ENCODE measurements at places on chromosomes 12 and 14.

GRCh38 chr12:120980800-120981368 is 2.5 kb downstream of the HNF1A start:
- DNase-seq = peak; percentile 55

DNA sequence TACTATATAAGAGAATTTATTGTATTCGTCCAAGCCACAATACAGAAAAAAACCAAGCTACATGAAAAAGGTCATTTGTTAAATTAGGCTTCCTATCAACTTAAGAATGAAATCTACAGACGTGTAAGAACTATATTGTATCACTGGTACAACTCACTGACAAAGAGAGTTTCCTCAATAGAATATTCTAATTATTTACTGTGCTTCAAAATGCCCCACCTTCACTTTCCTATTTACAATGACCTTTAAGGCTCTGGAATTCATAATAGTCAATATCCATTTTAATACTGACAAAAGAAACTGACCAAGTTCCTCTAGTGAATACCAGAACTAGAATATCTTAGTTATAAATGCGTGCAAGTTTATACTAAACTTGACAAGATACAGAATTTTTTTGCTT is 55.9 kb downstream of the C2CD5 start:
- no peak for DNase-seq

- DNase-seq = no peak
Measured at GRCh38 chr12:130922511-130922953, 31.2 kb upstream of the ADGRD1 start.

DNA sequence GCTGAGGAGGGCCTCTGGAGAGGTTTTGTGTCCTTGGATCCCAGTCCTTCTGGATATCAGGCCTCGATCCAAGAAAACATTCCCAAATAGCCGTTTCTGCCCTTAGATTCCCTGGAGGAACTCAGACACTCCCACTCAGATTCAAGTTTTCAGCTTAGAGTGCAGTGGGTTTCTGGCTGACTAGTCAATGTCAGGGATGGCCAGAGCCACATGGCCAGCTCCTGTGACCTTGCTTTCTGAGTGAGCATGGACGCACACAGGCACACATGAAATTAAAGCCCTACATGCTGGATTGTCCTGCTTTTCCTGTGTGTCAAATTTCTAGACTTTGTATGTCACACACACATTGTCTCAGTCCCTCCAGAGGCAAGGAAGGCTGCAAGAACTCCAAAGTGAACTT is 86.2 kb downstream of the TNFAIP2 start:
- DNase-seq = no peak

GRCh38 chr14:80523518-80524117 is 312.3 kb upstream of the DIO2 start:
- DNase-seq = no peak

- no peak for DNase-seq
Measured at GRCh38 chr12:30934811-30935210, 8.3 kb downstream of the TSPAN11 start.

DNA sequence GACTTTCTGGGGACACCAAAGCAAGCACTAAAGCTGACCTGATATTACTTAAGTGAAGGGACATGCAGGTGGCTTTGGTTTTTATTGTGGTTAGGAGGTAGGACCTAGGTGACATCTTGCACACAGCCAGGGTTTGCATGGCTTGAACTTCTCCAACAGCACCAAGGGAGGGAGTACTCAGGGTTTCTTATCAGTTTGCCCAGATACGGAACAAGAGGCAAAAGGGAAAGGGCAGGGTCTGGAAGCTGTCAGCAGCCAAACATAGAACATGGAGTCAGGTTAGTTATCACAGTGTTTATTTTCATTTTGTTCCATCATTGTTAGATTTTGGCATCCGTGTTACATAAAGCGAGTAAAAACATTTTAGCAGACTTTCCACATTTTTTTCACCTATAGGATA is 186.3 kb upstream of the CLEC14A start:
- DNase-seq = no peak

GRCh38 chr14:74407801-74408154 is 18.2 kb downstream of the SYNDIG1L start:
- no peak for DNase-seq

DNA sequence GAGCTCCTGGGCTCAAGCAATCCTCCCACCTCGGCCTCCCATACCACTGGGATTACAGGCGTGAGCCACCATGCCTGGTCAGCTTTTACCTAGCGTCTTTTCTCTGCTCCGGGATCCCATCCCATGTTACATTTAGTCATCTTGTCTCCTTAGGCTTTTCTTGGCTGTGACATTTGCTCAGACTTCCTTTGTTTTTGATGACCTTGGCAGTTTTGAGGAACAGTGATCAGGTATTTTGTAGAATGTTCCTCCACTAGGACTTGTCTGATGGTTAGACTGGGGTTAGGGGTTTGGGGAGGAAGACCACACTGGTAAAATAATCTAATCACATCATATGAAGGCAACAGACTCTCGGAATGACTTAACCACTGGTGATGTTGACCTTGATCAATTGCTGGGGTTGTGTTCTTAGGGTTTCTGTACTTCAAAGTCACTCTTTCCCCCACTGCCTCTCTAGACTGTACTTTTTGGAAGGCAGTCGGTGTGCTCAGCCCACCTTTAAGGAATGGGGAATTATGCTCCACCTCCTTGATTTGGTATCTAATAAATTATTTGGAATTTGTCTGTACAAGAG is 48.4 kb downstream of the RIN3 start:
- DNase-seq = no peak

- DNase-seq = no peak
Measured at GRCh38 chr12:42196723-42197603, 41.1 kb downstream of the YAF2 start.

DNA sequence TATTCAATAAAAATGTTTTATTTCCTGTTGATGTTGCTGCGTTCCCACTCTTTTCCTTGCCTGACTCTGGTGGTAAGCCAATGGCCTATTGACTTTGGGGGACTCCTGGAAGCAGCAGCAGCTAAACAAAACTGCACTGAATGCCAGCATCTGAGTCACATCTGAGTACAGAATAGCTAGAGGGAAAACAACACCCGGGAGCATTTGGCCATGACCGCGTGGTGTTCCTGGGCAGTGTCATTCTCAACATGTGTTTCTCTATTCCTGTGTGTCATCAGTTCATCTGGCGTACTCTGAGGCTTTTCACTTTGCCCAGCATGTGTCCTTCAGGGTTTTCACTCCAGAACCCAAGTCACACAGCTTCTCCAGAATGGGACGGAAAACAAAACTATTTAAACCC is 238.8 kb downstream of the PAWR start:
- no peak for DNase-seq

- no peak for DNase-seq
Measured at GRCh38 chr14:74584951-74585350, 27.1 kb downstream of the LTBP2 start.

GRCh38 chr12:10122689-10123088 is 7.3 kb downstream of the CLEC7A start:
- no peak for DNase-seq

DNA sequence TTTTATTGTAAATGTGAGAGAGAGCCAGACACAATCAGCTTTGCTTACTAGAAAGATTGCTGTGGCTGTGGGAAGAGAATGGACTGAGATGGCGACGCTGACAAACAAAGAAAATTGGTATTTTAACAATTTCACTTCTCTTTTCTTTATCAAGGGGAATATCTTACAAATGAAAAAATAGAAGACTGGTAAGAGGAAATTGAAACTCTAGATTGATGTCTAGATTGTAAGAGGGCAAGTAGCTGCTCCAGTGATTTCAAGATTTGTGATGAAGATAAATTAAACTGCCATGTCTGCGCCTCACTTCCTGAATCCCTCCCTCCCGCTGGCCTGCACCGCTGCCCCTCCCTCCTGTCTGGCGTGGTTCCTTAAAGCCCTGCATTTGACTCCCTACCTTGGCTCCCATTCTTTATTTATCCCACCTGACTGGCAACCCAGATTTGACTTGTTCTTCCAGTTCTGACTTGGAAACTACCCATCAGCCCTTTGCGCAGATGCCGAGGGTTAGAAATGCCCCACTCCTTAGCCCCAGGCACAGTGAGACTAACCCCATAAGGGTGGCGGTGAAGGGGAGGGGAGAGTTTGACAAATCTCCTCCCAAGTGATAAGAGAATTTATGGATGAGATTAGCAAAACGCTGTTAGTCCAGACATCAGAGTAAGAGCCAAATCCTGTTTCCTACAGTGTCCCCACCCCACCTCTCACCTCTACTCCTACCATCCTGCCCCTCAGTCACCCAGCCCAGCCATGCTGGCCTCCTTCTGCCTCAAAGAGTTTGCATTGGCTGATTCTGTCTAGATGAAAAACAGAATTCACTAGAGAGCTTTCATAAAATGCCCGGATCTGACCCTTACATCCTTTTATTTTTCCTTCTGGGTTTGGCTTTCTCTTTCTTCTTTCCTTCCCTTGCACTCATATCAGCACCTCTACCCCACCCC is 125.3 kb upstream of the ATF7IP start:
- peak; percentile 64 for DNase-seq

GRCh38 chr14:23951590-23952201 is 1.9 kb upstream of the DHRS4 start:
- DNase-seq = peak; percentile 83

DNA sequence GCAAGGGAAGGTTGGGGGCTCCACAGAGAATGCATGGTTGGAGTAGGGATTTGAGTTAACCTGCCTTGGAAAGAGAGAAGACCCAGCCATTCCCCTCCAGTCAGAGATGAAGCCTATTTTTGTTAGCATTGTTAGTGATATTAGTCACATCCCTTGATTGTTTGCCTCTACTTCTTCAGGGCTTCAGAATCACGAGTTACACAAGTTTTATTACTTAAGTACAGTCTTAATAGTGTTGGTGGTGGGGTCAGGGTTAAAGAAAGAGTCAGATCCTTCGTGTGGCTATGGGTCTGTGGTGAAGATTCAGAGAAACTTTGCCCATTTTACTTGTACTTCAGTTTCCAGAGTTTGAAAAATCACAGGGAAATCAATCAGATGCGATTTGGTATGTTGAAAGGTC is 363.1 kb downstream of the LRIG3 start:
- DNase-seq = no peak

DNA sequence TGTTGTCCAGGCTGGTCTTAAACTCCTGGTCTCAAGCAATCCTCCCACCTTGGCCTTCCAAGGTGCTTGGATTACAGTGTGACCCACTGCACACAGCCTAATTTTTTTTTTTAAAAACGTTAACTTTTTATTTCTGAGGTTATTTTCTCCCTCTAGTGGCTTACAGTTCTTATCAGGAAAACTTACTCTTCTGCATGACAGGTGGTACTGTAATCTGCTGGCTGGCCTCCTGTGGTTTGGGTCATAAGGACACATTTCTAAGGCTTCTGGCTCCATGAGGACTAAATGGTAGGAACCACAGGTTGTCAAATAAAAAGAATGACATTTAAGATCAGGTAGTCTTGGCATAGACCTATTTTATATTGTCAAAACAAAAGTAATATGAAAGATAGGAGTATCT is 7.7 kb upstream of the NCKAP1L start:
- DNase-seq = no peak

GRCh38 chr14:22026527-22026926 is 352.9 kb upstream of the OR4E1 start:
- DNase-seq = no peak

GRCh38 chr12:80299219-80299618 is 144.8 kb upstream of the PTPRQ start:
- no peak for DNase-seq

DNA sequence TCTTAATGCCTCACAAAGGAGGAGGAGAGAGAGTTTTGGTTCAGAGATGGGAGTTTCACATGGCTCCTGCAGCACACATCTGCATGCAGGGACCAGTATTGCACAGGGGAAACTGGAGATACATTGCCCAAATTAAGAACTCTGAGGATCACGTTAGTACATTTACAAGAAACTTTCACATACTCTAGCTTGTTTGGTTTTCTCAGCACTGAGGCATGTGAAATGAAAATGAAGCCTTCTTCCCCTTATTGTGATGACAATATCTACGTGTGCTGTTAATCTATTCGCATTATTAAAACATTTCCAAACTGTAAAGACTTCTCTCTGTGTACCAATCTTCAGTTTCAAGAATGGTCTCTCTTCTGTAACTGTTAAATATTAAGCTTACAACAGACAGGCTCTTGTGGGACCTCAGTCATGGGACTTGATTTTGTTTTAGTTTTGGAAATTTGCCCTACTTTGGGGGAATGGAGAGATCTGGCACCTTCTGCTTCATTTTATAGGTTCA is 124.7 kb downstream of the DAAM1 start:
- no peak for DNase-seq

- DNase-seq = no peak
Measured at GRCh38 chr12:1542599-1542998, 51.8 kb downstream of the FBXL14 start.

DNA sequence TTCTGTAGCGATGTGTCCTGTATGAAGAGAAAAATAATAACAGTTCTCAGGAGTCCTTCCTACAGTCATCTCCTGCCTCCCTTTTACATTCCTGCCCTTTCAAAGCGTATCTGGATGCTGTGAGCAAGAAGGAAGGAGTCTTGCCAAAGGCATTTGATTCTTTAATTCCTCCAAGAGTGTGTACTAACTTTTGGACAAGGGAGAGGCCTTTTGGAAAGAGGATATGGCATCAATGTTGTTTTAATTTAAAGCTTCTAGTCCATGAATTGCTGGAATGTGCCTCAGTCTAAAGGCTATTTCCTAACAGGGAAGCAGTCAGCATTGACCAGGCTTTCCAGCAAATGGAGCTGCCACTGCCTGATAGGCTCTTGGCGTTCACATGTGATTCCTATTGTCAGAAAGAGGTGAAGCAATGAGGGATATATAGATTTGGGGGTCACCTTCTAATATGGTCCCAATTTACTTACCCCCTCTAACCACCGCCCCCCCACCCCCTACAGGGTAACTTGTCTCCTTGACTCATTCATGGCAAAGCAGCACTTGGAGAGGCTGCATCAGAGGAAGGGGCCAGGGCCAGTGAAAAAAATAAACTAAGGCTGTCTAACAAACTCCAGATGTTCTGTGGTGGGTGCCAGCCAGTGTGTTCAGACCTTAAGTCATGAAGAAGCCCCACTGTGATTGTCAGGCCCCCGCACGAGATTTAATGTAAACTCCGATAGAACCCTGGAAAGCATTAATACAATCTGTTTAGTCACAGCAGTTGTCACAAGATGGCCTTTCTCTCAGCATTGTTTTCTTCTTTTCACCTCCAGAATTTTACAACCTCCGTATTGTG is 220.3 kb downstream of the FBXL14 start:
- DNase-seq = no peak

DNA sequence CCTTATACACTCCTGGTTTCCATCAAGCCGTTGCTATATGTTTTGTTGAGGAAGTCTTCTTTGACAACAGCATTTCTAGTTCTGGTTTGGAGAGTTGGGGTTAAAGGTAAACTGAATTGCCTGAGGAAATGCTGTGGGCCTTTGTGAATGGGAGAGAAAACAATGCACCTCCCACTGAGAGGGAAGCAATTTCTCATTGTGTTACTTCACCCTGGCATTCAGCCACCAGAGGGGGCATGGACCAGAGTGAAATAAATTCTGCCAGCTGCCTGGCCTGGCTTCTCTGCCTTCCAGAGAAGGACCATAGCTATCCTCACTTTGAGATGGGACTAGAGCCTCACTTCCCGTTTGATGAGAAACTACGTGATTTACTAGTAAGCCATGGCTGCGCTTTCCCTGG is 475.3 kb downstream of the EGLN3 start:
- DNase-seq = no peak
